ENCODE measurements at places on chromosomes 5 and 9.

- DNase-seq = no peak
These were observed 1758.1 kb downstream of the MAT2B start for GRCh38 chr5:165263536-165263935.

GRCh38 chr5:174601946-174602345 is 122.4 kb upstream of the MSX2 start:
- DNase-seq = no peak

DNA sequence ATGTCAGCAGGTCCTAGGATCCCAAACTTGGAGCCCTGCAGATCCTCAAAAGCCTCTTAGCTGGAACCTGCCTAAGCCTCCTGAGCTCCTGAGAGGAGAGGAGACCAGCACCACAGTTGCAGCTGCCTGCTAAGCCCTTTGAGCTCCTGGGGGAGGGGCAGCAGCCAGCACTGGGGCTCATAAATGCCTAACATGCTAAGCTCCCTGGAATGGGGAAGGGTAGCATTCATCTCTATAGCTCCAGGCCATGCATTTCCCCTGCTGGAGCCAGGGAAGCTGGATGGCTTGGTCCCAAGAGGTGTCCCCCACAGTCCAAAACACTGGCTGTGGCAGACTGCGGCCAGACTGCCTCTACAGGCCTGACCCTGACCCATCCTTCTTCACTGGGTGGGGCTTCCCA is 182.7 kb downstream of the KCNN2 start:
- DNase-seq = no peak

DNA sequence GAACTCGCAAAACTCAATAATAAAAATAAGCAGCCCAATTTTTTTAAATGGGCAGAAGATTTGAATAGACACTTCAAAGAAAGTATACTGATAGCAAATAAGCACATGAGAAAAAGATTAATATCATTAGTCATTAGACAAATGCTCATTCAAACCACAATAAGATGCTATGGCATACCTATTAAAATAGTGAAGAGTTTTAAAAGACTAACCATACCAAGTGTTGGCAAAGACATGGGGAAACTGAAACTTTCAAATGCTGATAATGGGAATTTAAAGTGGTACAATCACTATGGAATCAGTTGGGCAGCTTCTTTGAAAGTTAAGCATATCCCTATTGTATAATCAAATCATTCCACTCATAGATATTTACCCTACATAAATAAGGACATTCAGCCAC is 26.6 kb upstream of the ORM1 start:
- no peak for DNase-seq

DNA sequence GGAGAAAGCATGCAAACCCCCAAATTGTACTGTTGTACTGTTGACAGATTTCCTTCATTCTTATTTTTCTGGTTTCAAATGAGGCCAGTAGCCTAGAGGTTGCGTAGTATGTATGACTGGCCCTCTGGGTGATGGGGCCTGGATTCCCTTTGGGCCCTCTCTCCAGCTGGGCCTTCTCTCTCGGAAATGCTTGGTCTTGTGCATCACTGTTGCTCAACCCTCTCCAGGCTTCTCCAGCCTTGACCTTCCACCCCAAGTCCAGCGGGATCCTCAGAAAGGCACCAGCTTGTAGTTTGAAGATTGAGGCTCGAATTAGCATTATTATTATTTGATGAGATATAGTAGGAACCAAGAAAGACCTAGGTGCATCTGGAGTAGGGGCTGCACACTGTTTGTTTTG is 87.0 kb downstream of the ANGPTL2 start:
- DNase-seq = no peak

DNA sequence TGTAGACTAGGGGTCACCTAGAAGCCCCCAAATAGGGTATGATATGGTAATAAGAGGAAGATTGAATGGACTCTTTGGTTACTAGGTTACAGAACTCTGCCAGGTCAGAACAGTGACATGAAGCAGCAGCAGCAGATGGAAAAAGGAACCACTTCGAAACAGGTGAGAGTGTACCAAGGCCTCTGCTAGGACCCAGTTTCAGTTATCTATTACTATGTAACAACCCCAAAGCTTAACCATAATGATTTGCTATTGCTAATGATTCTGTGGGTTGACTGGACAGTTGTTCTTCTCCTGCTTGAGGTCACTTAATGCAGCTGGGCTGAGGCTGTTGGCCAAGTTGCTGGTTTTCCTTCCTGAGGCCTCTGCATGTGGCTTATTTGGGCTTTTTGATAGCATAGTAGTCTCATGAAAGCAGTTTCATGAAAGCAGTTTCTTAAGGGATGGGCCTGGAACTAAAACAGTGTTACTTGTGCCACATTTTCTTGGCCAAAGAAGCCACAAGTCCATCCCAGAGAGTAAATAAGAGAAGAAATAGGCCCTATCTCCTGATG is 17.6 kb downstream of the C9orf43 start:
- DNase-seq = no peak

DNA sequence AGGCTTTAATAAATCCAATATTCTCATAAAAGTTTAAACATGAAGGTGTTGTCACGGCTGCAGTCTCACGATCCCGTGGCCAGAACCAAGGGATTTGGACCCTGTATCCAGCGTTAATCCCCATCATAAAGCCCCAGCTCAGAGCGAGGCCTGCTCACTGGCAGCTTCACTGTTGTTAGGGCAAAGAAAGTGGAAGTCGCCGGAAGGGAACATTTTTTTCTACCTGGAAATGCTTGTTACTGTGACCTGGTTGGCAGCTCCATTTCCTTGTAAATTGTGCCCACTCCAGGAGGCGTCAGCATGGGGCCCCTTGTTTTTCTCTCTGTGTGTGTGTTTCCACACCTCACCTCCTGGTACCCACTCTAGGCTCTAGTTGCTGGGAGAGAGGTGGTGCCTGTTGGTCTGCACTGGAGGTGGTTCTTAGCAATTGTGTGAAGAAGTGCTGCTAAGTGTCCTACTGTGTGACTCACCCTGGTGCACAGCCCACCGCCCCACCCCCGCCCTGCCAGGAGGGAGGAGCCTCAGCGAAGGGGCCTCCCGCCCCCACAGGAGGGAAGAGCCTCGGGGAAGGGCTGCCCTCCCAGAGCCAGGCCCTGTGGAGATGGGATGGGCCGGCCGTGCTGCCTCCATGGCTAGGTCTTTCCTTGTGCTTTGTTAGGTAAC is 105.1 kb downstream of the EHMT1 start:
- no peak for DNase-seq

- DNase-seq = no peak
These were observed 54.5 kb upstream of the TGFBR1 start for GRCh38 chr9:99050292-99050911.

DNA sequence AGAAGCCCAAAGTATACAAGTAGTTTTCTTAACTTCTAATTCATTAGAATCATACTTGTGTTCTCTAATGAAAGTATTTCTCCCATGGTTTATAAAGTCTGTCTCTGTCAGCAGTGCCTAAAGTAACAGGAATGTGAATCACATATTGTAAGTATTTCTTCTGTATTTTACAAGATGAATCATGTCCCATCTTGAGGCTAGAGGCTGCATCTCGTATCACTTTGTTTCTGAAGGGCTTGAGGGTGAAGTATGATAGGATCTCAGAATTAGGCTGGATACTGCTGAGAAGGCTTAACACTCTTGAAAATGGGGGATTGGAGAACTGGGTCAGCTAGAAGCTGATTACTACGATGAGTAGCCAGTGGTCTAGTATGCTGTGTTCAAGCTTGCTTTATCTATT is 242.2 kb upstream of the ACTBL2 start:
- DNase-seq = no peak

DNA sequence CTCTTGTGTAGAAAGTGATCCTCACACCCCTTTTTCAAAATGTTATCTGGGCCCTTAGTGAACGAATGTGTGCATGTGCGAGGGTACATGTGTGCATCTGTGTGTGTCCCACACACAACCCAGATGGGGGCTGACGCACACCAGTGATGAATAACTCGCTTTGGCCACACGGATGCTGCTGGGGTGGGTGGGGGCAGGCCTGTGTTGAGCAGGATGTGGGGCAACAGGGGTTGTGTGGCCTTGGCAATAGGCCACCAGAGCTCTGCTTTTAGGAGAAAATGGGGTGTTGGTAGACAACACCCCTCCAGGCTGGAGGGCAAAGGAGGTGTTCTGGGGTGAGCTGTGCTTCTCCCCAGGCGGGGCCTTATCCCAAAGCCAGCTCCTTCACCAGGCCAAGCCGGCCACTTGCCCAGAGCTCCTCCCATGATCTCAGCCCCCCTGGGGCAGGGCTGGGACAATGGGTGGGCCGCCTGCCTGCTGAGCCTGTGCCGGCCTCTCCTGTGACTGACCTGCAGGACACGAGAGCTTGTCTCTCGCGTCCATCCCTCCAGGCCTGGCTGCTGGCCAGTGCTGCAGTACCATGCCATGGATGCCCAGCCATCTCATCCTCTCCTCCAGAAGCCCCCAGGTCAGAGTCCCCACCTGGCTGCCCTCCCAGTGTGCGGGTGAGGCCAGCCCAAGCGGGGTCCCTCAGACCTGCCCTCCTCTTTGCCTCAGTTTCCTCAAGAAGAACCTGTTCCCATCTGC is 1.7 kb downstream of the DBN1 start:
- DNase-seq = no peak

DNA sequence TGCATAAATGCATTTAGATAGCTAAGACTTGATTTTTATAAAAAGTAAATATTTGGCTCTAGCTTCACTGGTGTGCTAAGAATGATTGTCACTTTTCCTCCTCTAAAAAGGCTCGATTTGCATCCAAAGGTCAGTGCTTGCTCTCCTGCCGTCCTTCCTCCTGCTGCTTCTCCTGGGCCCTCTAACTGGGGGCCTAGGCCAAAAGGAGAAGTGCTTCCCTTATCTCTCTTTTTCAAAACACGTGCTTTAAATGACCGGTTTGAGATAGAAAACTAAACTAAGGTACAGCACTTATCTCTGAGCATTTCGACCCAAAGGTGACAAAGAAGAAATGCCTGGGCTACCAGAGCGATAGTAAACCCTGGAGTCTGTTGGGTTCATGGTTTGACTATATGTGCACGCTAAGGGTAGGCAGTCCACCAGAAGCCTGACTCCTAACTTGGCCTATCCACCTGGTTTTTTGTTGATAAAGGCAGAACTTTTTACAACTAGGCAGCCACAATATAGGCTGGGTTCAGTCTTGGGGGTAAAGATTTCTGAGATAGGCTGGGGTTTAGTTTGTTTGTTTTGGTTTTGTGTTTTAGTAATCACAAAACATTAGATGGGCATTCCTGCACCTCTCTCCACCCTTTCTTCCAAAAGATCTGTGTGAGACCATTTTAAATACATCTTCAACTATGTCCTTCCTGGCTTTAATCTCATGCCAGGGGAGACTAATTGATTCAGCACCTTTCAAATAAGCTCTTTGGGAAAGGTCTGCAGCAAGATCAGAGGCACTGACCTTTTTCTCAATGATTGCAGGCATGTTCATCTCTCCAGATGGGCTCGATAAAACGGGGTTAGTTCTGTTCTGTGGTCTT is 3.8 kb downstream of the NR2F1-AS1 start:
- no peak for DNase-seq

DNA sequence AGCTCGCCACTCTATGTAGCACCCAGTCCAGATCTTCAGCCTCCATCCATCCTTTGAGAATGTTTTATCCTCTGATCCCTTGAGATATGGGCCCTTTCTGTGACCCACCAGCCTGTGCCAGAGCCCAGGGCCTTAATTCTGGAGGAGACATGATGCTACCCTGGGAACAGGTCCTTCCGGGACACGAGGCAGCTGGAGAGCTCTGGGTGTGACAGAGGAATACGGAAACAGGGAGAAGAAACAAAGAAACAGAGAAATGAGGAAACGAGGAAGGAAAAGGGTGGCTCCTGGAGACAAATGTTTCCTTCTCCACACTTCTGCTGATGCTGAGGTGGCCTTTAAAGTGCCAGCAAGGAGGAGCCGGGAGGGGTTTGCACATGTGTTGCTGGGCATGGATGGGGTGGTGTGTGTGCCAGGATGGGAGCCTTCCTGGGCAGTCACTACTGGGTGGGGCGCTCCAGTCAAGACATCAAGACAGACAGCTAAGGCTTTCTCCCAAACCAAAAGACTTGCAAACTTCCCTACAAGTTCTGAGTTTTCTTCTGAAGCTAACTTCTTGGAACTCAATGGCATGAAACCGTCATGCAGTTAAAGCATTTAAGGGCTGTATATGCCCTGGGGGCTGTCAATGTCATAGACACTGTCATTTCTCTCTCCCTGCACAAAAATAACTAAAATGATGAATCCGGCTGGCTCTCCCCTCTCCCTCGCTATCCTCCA is 22.8 kb upstream of the MARCHF6 start:
- no peak for DNase-seq

GRCh38 chr9:117682955-117683710 is 21.1 kb upstream of the TLR4 start:
- no peak for DNase-seq

DNA sequence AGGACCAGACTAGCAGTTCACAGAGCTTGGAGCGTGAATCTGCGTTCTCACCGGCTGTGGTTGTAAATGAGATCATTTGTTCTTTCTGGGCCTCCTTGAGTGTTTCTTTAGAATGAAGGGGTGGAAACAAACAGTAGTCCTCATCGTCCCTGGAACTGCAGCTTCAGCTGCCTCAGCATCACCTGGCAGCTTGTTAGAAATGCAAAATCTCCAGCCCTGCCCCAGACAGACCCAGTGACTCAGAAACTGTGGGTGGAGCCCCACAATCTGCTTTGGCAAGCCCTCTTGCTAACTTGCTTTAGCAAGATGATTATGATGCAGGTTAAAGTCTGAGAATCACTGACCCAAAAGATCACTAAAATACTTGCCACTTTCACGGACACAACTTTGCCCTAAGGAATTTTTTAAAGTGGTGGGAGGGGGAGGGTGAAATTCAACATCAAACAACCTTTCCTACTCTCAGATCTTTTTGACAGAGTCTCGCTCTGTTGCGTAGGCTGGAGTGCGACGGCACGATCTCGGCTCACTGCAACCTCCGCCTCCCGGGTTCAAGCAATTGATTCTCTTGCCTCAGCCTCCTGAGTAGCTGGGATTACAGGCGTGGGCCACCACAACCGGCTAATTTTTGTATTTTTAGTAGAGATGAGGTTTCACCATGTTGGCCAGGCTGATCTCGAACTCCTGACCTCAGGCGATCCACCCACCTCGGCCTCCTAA is 86.0 kb downstream of the BRINP1 start:
- DNase-seq = no peak
